ENCODE measurements at places on chromosomes 7 and 10.

- peak; percentile 81 for DNase-seq
Observed at GRCh38 chr7:29287366-29287765, 92.8 kb downstream of the CHN2 start.

DNA sequence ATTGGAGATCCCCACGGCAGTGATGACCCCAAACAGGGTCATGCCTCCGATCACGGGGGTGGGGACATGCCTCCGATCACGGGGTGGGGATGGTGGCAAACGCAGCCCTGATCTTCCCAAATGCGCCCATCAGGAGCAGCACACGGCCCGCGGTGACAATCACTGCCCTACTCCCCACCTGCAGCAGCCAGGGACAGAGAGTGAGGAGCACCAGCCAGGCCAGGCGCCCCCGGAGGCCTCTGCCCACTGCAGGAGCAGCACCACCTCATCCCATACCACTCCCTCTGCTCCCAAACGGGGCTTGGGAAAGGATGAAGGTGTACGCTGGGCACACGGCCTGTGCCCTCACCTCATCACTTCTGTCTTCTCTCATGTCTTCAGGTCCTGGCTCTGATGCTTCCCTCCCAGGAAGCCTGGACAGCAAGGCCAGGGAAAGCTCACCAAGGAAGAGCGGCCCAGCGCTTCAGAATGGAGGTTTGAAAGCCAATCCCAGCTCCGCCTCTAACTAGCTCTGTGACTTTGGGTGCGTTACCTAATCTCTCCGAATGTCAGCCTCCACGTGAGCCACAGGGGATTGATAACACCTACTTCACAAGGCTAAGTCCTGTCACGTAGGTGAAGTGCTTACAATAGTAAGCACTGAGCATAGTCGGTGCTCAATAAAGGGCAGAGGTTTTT, 37.1 kb downstream of the STRA8 start:
- DNase-seq: no peak

- no peak for DNase-seq
Observed at GRCh38 chr10:14312014-14312413, 18.7 kb downstream of the FRMD4A start.

DNA sequence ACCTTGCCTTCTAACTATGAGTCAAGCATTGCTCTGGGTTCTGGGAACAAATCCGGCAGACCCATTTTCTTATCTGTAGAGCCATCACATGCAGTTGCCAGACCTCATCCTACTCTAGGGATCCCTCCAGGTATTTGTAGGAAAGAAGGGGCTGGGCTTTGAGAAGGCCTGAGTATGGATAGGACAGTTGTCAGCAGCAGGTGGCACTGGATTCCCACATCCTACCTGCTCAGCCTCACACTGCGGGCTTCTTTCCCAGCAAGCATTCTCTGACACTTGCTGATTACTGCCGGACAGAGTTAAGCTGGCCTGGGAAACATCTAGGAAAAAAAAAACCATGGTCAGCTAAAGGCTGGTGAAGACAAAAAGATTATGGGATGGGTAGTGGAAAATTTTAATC, 224.1 kb downstream of the CCSER2 start:
- DNase-seq: no peak

- no peak for DNase-seq
Observed at GRCh38 chr7:95951531-95951930, 179.2 kb downstream of the DYNC1I1 start.

DNA sequence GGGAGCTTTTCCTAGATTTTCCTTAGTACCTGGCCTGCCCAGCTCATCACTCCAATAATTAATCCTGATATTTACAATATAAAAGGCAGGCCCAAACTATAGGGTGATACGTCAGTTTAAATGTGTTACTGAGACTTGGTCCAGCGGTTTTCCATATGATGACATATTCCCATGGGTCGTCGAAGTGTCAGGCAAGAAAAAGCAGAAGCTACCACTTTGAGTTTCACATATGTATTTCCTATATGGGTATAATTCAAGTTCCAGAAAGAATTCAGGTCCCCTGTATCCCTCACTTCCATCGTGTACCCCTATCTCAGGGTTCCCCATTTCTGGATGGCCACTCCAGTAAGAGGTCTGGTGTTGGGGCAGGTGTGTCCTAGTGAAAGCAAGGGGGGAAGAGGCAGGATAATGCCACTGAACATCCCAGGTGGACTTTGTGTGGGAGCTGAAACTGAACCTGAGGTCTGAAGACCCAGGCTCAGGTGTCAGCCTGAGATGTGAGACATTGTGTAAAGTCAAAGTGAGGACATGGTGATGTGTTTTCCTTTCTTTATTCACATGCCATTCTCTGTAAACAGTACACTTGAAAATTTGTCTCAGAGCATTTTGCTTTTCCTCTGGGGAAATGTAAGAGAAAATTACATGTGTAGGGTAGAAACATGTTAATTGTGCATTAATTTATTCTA, 167.8 kb downstream of the PLXDC2 start:
- DNase-seq: no peak

DNA sequence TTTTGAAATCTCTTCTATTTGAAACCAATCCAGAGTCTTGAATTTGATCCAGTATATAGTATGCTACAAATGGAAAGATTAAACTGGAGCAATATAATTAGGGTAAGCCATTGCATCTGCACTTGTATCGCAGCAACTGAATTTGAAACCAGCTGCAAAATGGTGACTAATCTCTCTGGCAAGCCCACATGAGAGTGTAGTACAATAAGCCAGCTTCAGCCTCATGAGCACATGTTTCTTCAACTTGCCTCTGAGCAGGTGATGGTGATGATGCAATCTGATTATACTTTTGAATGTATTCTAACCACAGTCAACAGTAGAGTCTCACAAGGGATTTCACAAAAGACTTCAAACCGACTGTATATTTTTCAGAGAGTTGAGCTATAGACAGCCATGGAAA, 829 bp upstream of the RPA3 start:
- DNase-seq: peak; percentile 97

All from amniotic epithelial cell (primary cell).